HL-60 (cell line): ENCODE measurements at places on chromosomes 13 and 19.

GRCh38 chr19:36379510-36379819, 464 bp upstream of the ZFP14 start:
- DNase-seq: no peak

GRCh38 chr19:48330012-48330681, 4.8 kb downstream of the EMP3 start:
- peak; percentile 93 for DNase-seq

DNA sequence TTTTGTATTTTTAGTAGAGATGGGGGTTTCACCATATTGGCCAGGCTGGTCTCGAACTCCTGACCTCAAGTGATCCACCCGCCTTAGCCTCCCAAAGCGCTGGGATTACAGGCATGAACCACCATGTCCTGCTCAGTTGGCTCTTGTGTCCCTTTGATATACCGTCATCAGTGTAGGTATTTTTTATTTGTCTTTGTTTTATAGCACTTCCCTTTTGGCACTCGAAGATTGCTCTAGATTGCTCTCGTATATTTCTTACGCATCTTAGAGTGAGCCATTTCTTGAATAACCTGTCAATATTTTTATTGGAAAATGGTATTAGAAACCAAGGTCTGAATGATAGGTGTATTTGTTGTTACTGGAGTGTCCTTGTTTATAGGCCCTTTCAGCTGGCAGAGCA, 9.4 kb downstream of the SETDB2 start:
- no peak for DNase-seq

- DNase-seq: no peak
These were observed 695 bp downstream of the BST2 start for GRCh38 chr19:17404621-17405249.

GRCh38 chr13:84455143-84455905, 573.0 kb upstream of the SLITRK1 start:
- DNase-seq: no peak

DNA sequence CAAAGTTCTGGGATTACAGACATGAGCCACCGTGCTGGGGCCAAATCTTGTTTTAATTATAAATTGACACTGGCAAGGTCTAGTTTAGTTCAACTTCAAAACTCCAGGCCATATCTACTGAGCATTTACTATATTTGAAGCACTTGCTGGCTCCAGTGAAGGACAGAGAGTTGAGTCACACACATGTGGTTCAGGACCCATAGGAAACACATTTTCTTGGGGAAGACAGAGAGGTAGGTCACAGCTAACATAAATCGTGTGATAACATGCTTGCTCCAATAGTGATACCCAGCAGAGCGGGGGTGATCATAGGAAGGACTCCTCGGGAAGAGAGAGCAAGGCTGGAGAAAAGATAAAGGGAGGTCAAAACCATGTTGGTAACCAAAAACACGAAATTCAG, 170.6 kb upstream of the TSC22D1 start:
- no peak for DNase-seq

DNA sequence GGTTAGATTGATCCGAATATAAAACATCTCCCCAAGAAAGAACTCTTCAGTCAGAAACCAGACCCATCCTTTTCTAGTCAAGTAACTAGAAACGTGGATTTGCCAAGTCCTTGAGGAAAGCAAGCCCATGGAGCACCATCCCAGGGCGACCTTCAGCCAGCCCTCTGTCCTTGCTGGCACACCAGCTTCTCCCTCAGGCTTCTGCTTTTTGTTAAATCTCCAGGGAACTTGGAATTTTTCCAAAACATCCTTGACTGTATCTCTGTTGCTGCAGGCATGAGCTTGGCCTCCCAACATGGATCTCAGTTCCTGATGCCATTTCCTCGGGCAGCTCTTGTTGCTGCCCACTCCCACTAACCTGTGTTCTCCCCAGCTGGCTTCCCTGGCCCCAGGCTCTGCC, 27.1 kb upstream of the C1QTNF9 start:
- DNase-seq: no peak

DNA sequence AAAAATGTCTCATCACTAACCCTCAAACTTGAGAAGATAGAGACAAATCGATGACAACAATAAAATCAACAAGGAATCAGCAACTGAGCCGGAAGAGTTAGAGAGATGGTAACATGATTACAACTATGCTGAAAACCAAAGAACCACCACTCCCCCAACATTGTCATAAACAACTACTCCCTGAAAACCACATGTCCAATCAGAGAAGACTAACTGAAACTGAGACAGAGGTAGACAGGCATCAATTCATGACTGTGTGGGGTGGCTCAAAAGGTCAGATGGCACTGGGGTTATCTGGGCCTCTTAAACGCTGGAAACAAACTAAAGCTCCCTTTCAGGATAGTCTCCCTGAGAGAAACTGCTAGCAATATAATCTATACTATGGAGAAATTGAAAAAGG, 488.8 kb downstream of the KCTD12 start:
- DNase-seq: no peak

DNA sequence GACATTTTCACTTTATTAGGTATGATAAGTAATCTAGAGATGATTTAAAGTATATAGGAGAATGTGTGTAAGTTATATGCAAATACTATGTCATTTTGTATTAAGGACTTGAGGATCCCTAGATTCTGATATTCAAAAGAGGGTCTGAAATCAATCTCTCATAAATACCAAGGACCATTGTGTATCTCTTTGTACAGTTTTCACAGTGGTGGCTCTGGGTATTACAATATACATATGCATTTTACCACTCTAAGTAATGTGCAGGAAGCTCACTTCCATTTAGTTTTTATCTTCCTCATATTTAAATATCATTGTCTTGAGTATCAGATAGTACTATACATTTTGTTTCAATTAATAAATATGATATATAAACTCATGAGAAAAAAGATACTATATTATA, 862.6 kb upstream of the PCDH20 start:
- no peak for DNase-seq

GRCh38 chr19:47323872-47324271, 8.1 kb upstream of the C5AR2 start:
- DNase-seq: no peak

- DNase-seq: no peak
These were observed 58.0 kb upstream of the ZNF536 start for GRCh38 chr19:30314056-30314804.

- no peak for DNase-seq
These were observed 25.0 kb downstream of the PRKD2 start for GRCh38 chr19:46691948-46692347.

DNA sequence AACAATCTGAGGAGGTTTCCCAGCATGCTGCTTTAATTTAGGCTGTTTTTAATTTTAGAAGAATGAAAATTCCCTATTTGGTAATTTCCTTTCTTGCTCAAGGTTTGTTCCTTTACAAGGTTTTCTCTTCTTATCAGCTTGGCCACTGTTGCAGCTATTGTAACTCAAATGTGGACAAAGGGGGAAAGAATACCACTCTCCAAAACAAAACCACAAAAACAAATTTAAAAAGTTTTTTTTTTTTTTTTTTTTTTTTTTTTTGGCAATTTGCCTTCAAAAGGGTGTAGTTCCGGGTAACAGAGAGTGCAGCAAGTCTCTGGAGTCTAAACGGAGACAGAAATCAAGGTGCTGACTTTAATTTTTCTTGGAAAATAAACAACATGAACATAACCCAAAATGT, 306.4 kb upstream of the ARGLU1 start:
- no peak for DNase-seq

DNA sequence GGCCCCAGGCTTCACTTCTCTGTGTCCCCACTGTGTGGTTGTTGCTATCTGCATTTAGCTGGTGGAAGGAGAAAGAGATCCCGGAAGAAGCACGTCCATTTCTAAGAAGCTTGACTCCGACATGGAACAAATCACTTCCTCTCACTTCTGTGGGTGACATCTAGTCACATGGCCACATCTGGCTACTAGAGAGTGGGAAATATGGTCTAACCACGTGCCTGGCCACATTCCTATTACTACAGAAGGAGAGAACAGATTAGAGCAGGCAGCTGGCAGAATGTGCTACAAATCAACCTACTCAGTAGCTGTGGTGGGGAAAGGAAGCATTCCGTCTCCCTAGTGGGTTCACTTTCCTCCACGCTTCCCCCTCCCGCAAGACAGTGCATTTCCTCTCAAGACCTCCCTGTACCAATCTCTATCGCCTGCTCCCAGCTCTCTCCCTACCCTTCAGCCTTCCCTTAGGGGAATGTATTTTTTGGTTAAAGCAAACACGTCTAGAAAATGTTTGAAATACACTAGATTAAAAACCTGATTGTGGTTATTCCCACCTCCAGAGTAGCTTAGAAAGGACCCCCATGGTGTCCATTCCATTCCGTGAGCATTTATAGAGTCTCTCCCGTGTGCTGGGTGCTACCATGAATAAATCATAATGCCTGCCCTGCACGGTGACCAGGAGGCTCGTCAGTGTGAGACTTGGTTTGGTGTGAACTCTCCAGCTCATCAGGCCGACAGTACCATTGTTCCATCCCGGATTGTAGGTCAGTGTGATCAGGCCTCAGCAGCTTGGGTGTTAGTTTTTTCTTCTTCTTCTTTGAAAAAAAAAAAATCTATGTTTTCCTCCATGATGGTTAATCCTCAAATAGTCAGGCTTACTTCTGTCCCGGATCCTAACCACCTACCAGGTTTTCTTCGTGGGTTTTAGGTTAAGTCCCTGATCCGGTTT, 8.0 kb upstream of the AMER2 start:
- no peak for DNase-seq

DNA sequence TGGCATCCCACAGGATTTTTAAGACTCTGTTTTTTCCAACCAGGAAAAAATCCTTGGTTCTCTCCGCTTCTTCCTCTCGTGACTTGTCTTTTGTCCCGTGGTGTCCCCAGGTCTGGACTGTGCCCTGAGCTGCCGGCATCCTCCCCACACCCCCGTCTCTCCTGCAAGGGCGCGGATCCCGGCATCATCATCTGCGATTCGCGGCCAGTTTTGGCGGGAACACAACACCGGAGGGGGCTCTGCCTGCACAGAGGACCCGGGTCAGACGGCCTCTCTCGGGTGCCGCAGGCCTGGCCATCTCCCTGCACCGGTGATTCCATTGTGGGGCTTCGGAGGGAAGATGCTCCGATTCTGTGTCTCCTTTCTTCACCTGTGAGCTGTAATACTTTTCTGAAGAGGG, 18.8 kb upstream of the GAS6 start:
- no peak for DNase-seq

- DNase-seq: peak; percentile 83
These were observed 1.4 kb downstream of the CLASRP start for GRCh38 chr19:45040059-45040771.

GRCh38 chr19:14563989-14564651, 7.7 kb downstream of the NDUFB7 start:
- peak; percentile 31 for DNase-seq

DNA sequence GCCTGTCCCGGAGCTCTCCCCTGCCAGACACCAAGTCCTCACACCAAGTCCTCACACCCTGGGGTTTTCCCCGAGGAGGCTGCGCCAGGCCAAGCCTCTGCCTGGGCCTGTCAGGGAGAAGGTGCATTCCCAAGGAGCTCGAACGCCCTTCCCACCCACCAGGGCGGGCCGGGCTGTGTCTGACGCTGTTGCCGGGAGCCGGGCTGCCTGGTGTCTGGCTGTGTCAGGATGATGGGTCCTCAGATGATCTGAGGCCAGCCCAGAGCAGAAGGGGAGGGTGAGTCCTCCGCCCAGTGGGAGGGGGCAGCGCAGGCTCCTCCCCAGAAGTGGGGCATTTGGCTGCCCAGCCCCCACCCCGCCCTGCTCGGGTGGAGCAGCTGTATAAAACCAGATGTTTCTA, 2.3 kb upstream of the HAS1 start:
- DNase-seq: no peak

DNA sequence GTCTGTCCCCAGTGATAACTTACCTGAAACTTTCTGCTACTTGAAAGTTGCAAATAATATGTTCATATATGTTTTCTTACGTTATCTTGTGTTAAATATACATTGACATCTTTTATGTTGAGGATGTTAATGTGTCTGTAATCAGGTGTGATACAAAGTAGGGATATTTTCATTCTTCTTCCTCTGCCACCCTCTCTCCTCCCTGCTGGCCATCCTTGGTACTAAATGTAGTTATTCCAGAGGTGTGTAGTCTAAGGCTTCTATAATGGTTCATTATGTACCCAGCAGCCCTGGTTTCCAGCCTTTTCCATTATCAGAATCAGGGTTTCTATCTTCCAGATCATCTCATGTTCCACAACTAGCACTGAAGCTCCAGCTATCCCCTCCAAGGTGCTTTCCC, 606.7 kb upstream of the KLHL1 start:
- DNase-seq: no peak

GRCh38 chr19:47379381-47379938, 30.3 kb downstream of the DHX34 start:
- DNase-seq: no peak

DNA sequence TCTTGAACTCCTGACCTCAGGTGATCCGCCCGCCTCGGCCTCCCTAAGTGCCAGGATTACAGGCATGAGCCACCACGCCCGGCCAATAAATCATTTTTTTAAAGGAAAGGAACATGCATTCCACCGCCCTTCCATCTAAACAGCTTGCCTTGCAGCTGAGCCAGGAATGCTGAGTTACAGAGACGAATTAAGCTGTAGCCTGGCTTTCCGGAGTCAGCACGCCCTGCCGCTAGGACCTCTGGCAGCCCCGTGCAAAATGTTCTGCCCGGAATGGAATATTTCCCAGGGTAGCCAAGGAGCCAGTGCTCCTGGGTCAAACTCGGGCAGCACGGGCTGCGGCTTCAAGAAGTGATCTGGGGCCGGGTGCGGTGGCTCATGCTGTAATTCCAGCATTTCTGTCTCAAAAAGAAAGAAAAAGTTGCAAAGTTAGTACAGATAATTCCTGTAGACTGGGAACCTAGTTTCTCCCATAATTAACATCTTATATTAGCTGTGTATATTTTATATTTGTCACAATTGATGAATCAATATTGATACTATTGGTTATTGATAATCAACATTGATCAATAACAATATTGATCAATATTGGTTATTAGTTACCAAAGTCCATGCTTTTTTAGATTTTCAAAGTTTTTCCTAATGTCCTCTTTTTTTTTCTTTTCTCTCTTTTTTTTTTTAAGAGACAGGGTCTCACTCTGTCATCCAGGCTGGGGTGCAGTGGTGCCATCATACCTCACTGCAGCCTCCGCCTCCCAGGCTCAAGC, 19.2 kb downstream of the ATCAY start:
- no peak for DNase-seq

DNA sequence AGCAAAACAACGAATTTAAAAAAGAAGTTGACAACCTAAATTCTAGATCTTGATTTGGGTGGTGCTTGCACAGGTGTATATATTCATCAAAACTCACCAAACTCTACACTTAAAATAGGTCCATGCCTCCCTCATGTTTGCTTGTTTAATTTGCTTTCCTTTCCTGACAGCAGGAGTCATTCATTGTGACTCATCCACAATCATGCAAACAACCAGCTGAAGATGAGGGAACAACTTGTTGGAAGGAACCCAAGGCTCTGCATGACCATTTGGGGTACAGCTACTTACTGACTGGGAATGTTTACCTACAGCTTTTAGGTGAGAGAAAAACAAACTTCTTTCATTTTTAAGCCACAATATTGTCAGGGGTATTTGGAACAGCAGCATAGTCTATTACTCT, 96.6 kb downstream of the RXFP2 start:
- DNase-seq: no peak

DNA sequence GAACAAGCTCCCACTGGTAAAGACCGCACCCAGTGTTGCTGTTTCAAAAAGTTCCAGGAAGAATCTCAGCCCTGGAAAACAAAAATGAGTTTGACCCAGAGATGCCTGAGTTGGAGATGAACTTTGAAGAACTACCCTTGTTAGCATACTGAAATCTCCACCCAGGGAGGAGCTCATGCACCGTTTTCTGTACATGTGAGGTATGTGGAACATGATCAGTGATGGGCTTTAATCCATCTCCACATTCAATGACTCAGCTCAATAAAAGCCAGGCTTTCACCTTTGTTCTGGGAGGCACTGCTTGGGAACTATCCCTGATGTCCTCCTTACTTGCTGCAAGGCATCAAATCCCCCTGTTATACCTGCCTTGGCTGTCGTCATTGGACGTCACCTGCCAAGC, 279.9 kb downstream of the UQCRFS1 start:
- DNase-seq: no peak
